ENCODE measurements at places on chromosomes 3 and 15. TPM values are rescaled to one million over a fixed set of nuclear protein-coding genes. Genes with fewer than 3 reads are reported as not detected.

- no peak for DNase-seq
These were observed 116.7 kb upstream of the PRTG start for GRCh38 chr15:55859681-55860080.

DNA sequence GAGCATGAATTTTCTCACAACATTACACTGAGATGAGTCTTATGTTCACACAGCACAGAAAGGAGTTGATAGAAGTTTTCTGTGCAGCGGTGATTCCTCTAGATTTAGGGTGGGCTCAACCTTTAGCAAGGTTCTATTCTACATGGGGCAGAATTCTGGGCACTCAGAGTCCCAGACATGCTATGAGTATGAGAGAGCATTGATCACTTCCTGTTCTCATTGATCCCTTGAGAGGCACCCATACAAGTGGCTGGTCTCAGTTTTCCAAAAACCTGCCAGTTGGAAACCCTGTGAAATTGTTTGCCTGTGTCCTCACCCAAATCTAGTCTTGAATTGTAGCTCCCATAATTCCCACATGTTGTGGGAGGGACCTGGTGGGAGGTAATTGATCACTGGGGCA is 112.5 kb upstream of the NR2F2 start:
- DNase-seq: no peak

- no peak for DNase-seq
These were observed 108.5 kb downstream of the TNIK start for GRCh38 chr3:171351676-171352075.

DNA sequence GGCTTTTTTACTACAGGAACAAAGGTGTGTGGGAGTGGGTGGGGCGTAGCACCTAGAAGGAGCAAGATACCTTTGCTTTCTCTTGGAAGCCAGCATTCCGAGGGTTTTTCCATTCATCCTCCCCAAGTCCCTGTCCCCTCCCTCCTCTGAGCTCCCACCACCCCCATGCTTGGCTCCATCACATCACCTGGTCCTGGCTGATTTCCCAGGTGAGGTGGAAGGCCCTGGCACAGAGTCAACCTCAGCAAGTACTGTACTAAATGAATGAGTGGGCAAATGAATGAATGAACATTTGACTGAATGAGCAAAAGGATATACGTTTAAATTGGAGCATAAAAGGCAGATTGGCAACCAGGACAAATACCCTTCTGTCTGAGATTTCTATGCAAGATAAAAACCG is 45.4 kb downstream of the DZIP1L start:
- DNase-seq: no peak

- no peak for DNase-seq
These were observed 17.1 kb upstream of the VILL start for GRCh38 chr3:37973246-37974054.

GRCh38 chr3:10157031-10157430 is 7.7 kb upstream of the IRAK2 start:
- DNase-seq: no peak

- DNase-seq: no peak
These were observed 33.6 kb upstream of the GRIP2 start for GRCh38 chr3:14573706-14574105.

- no peak for DNase-seq
These were observed 590.2 kb downstream of the RBMS3 start for GRCh38 chr3:29871087-29871486.

- no peak for DNase-seq
These were observed 265.2 kb upstream of the TLE3 start for GRCh38 chr15:70362886-70363285.

- no peak for DNase-seq
These were observed 98.1 kb downstream of the TPRA1 start for GRCh38 chr3:127492426-127492825.

GRCh38 chr3:25372167-25372566 is 55.9 kb upstream of the RARB start:
- no peak for DNase-seq

- no peak for DNase-seq
These were observed 123.4 kb downstream of the SATB1 start for GRCh38 chr3:18301781-18302180.

DNA sequence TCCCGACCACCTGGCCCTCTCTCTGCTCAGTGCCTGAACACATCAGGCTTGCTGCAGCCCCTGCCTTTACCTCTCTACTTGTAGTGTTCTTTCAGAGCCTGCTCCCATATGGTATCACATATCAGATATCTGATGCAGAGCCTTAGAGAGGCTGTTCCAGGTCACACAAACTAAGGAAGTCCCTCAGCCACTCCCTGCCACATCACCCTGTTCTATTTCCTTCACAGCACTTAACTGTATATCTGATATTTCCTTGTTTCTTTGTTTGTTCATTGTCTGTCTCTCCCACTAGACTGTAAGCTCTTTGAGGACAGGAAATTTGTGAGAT is 976 bp upstream of the ALDH1L1 start:
- no peak for DNase-seq

The CHRNA5 gene
- polyA plus RNA-seq: 8.5 TPM

The TNFSF10 gene
- 48.7 TPM for polyA plus RNA-seq

The C15orf62 gene
- 2.1 TPM for polyA plus RNA-seq

The CFAP100 gene
- 3.3 TPM for polyA plus RNA-seq

Data from renal cortex interstitium (tissue), 15 donors.